Urothelium cell line (cell line): ENCODE measurements at places on chromosomes 1 and 21.
A peak's percentile ranks its signal among the peaks of the same experiment; 100 is the strongest.

GRCh38 chr1:8412183-8412831, 94.4 kb downstream of the SLC45A1 start:
- DNase-seq: peak; percentile 25

GRCh38 chr1:14603645-14604044, 5.2 kb downstream of the KAZN start:
- no peak for DNase-seq

- peak; percentile 68 for DNase-seq
Measured at GRCh38 chr1:17653728-17654351, 101.3 kb upstream of the ACTL8 start.

- DNase-seq: no peak
Measured at GRCh38 chr1:115199416-115200132, 110.3 kb upstream of the TSPAN2 start.

DNA sequence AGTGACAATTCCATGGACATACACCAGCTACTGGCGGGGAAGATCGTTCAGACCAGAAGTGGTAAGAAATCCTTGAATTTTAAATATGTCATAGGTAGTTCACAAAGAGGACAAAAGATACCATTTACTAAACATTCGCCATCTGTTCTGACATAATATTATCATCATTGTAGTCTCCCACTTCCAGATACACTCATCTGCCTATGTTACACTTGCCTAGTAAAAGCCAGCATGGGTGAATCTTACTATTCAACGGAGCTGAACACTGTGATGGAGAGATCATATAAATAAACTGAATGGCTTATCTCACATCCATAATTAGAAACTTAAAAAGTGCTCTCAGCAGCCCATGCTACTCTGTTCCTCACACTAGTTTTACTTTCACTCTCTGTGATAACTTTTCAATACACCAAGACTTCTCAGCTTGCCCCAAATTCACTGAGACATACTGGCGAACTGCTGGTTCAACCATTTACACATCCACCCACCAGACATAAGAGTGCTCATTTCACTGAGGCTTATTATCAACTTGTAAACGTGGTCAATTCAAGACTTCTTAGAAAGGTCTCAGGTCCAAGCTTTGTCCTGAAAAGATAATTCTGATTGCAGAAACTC, 463 bp upstream of the PRRC2C start:
- peak; percentile 11 for DNase-seq

DNA sequence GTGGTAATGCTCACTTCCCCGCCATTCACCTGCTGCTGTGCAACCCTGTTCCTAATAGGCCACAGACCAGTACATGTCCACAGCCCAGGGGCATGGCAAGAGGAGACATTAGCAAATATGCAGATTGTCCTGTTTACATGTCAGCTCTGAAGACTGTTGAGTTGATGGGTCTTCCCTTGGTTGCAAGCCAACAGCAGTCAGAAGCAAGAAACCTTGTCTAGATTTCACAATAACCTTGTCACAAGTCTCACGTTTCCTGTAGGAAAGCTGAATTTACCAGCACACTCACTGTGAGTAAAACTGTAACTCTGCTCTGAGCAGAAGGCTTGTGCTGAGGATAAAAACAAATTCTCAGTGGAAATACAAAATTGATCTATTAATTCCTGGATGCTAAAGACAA, 195.1 kb downstream of the HLX start:
- DNase-seq: no peak

GRCh38 chr1:236507022-236507700, 16.6 kb upstream of the LGALS8 start:
- DNase-seq: no peak

DNA sequence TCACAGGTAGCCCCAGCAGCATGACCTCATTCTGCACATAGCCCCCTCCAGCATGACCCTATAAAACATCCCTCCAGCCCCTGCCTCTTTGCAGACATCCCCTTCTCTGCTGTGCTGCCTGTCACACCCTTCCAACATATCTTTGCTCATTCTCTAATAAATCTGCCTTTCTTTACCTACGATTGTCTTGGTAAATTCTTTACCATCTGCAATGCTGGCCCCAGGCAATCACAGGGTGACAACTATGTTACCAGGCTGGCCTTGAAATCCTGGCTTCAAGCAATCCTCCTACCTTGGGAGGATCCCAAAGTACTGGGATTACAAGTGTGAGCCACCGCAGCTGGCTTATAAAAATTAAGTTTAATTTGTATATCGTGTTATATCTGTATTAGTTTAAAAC, 134.5 kb downstream of the VAV3 start:
- DNase-seq: no peak

DNA sequence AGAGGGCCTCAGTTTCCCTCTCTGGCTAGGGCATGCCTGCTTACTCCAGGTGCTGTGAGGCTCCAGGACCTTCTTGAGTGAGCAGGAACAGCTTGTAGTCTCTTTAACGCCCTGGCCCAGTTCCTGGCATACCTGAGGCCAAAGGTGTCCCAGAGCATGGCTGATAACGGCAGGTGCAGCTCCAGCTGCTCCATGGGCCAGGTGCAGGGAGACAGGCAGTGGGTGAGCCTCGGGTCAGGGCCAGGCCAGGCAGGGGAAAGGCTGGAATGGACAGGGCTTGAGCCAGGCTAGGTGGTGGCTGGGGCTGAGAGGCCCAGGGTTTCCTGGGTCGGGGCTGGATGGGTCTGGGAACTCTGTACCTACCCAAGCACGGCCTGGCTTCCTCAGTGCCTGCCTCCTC, 18.3 kb downstream of the EDN2 start:
- DNase-seq: no peak

DNA sequence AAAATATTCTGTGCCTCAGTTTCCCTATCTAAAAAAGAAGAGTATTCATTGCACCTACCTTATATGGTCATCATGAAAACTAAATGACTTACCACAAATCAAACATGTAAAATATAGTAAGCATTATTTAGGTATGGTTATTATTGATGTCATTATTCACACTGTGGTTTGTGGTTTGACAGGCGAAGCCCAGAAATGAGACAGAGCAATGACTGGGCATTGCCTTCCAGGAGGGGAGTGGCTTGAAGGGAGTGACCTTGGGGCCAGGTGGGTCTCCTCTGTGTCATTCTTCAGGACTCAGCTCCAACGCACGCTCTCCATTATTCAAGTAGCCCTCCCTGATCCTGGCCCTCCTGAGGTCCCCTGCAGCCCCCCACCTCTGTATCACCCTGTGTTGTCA, 133.7 kb downstream of the DMRTA2 start:
- no peak for DNase-seq

DNA sequence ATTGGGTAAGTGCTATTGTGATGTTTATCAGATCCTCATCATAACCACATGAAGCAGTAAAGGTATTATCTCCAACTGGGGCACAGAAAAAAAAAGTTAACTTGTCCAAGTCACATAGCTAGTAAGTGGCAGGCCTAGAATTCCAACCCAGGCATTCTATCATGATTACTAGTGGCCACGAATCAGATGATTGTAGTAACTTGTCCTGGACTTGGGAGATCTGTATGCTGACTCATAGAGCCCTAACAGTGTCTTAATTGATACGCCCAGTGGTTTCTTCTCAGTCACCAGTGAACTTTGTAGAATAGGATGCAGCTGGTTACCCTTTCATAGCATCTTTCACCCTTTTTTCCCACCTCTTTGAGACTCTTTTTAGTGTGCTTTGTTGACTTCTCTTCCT, 91.1 kb upstream of the UBE2U start:
- peak; percentile 48 for DNase-seq

DNA sequence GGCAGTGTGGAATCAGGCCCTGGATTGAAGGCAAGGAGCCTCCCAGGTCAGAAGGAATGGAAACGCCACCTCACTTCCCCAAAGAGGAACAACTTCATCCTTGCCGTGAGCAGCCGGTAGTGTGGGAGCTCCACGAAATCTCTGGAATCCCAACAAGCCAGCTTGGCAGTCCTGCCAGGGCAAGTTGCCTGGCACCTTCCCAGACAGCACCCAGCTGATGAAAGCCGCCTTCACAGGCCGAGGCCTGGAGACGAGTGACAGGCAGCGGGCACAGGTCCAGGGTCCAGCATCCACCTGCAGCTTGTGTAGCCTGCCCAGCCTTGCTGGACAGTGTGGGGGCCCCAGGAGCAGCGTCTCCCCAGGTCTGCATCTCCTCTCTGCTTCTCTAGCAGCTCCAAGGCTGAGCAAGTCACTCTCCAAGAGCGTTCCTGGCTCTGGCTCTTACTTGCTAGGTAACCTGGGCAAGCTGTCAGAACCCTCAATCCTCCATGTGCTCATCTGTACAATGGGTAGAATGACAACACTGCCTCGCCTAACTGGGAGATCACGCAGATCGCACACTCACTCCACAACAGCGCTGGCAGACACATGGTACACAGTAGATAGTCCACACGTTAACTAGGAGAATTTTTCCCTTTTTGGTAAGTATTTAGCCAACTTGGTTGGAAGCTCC, 43.0 kb downstream of the ACOT7 start:
- no peak for DNase-seq

DNA sequence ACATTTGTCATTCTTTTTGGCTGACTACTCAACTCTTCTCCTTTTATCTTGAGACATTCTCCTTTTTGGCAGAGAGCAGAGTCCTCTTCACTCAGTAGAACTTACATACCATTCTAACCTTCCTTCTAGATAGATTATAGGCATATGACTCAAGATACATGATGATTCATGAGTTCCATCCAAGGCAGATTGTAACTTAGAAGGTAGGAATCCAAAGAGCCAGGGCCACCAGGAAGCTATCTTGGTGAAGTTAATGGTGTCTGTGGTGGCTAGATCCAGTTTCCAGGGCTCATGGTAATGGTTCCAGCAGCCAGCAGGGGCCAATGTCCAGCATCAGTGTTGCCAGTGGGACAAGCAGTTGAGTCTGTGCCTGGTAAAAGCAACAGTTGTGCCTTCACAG, 76.1 kb upstream of the KIAA0040 start:
- DNase-seq: peak; percentile 9

DNA sequence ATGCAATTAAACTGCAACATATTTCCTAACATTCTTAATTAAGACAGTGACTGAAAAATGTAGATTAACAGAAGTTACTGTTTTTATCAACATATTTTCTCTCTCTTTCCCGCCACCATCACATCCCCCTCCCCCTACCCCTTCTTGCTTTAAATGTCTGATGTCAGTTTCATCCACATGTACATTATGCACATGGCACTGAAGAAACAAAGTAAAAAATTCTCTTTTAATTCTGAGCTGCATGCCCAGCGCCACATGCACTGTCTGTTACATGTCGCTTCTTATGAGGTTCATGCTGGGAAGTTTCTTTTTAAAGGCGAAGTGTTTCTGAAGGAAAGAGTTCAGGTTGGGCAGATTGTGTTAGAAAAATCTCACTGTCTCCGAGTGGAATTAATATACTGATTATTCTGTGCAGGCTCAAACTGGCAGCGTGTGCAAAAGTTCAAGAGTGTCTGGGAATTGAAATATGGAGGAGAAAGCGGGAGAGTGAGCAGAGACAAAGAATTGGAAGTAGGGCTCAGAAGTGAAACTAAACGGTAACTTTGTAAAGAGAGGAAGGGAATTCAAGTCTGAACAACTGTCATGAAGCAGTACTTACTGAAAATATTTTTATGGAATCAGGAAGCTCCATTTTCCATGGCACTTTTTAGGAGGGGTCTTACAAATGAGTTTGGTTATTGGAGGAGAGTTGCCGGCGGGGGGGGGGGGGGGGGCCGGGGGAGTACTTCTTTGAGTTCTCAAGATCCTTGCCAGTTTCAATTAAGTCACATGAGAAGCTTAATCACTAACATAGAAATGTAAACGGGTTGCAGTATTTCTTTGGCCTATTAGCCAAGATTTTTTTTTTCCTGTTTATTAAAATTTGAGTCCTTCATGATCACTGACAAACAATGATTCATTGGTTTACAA, 217.6 kb downstream of the SDCCAG8 start:
- DNase-seq: no peak

DNA sequence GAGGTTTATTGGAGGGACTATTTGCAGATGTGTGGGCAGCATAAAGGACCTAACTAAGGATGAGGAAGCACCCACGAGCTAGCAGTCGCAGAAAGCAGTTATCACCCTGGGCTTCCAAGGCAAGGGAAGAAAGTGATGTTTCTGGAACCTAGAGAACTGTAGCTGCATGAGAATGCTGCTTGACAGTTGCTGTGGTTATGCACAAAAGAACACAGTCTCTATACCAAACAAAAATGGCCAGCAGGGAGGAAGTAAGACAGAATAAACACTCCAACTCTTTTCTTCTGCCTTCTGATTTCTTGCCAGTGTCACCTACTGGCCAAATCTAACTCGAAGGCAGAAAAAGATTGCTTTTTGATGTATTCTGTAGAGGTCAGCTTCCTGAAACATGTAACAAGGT, 190.2 kb downstream of the RASAL2 start:
- DNase-seq: no peak

DNA sequence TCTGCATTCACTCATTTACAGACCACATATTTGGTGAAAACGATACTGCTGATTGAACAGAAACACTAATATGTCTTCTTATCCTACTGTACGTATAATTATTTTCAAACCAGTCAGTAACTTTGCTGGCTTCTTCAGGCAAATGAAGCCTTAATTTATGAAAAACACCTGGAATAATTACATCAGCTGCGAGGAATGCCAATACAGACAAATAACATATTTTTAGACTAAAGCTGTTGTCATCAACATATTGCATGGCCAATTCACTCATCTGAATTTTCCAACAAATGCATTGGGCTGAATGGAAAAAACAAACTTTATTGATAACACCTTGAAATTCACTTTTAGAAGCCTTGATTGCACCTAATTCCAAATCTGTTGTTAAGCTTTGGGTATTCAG, 165.9 kb downstream of the HLX start:
- DNase-seq: no peak

DNA sequence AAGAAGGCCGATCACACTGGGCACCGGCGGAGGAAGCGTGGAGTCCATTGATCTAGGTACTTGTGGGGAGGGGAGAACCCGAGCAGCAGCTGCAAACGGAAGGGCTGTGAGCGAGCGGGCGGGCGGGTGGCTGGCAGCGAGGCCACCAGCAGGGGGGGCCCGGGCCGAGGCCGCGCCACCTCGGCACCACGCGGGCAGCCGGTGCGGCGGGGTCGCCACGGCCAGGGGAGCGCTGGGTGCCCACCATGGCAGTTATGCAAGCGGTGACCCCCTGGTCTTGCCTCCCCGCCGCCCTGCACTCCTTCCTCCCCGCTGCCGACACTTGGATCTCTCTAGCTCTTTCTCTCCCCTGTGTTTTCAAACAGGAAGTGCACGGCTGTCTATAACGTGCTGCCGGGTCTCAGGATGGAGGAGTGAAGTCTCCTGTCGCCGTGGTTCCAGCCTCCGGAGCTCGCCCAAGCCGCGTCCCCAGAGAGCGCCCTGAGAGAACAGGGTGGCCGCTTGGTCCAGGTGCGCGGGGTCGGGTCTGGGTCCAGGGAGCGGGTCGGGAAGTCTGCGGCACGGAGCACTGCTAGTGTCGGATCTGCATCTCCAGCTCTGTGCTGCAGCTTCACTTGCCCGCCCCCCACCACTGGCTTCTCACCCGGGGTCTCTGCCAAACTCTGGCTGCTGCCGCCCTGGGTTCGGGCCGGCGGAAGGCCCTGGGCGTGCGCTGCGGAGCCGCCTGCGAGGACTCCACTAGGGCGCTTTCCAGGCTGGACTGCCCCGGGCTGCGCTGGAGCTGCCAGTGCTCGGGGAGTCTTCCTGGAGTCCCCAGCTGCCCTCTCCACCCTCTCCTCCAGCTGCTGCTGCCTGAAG, 22.7 kb downstream of the LRRC8D start:
- DNase-seq: peak; percentile 90

GRCh38 chr1:44074415-44074814, 43.2 kb upstream of the SLC6A9 start:
- DNase-seq: no peak
